Right atrium auricular region (tissue), 2 donors: ENCODE measurements at places on chromosomes 5 and 9. TPM values are rescaled to one million over a fixed set of nuclear protein-coding genes. Genes with fewer than 3 reads are reported as not detected.

Gene SOX30
- total RNA-seq: 0.89 TPM

Gene PCDHB13
- 5.0 TPM for total RNA-seq

Gene CDKN2A
- total RNA-seq: not detected

Gene GFI1B
- 0.35 TPM for total RNA-seq

Gene MARCHF11
- 0.33 TPM for total RNA-seq

Gene KCNN2
- 22.4 TPM for total RNA-seq

Gene STPG3
- not detected for total RNA-seq

GRCh38 chr9:88106492-88106891 is 31.8 kb downstream of the SPATA31C2 start:
- no peak overlapping the region for H3K4me3 ChIP-seq
- H3K36me3 ChIP-seq: no peaks in the 10 kb centered on the region
- no peaks in the 10 kb centered on the region for H3K4me1 ChIP-seq
- H3K27me3 ChIP-seq: no peaks in the 10 kb centered on the region
- H3K27ac ChIP-seq: no peak overlapping the region

DNA sequence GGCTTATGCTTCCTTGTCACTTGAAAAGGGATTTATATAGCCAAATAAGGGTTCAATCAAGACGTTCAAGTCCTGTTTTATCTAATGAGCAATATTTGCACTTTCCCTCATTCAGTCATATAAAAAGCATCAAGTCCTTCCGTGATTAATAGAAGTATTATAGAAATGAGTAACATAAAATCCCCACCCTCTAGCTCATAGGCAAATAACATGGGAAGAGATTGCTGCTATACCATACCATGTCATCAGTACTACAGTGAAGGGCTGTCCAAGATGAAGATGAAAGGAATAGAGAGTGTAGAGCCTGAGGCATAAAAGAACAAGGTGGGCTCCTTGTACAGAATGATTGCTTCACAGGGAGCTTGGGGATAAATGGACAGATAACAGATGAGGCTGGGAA is 20.4 kb upstream of the PAPPA start:
- DNase-seq: no peak
- no peak overlapping the region for H3K4me3 ChIP-seq
- H3K36me3 ChIP-seq: no peaks in the 10 kb centered on the region
